SIG-M5 (cell line): ENCODE measurements at places on chromosomes 2 and 18.

- DNase-seq: no peak
Measured at GRCh38 chr2:142951190-142952007, 73.9 kb downstream of the KYNU start.

DNA sequence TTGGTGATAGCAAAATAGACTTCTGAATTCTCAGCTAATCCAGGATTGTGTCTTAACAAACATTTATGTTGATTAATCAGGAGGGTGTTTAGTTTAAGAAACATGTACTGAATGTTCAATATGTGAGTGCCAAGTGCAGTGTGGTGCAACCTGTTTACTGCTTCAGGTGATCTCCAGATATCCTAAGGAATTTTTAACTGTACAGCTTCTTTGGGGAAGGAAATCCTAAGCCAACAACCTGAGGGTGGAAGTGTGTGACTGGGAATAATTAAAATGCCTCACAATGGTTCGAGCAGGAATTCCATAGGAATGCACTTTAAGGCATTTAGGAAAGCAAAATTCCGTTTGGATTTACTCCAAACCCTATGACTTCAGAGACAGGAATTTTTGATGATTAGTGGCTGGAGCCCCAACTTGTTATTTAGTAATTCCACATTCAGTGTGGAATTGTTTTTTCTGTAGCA is 16.4 kb downstream of the CRIM1 start:
- no peak for DNase-seq

DNA sequence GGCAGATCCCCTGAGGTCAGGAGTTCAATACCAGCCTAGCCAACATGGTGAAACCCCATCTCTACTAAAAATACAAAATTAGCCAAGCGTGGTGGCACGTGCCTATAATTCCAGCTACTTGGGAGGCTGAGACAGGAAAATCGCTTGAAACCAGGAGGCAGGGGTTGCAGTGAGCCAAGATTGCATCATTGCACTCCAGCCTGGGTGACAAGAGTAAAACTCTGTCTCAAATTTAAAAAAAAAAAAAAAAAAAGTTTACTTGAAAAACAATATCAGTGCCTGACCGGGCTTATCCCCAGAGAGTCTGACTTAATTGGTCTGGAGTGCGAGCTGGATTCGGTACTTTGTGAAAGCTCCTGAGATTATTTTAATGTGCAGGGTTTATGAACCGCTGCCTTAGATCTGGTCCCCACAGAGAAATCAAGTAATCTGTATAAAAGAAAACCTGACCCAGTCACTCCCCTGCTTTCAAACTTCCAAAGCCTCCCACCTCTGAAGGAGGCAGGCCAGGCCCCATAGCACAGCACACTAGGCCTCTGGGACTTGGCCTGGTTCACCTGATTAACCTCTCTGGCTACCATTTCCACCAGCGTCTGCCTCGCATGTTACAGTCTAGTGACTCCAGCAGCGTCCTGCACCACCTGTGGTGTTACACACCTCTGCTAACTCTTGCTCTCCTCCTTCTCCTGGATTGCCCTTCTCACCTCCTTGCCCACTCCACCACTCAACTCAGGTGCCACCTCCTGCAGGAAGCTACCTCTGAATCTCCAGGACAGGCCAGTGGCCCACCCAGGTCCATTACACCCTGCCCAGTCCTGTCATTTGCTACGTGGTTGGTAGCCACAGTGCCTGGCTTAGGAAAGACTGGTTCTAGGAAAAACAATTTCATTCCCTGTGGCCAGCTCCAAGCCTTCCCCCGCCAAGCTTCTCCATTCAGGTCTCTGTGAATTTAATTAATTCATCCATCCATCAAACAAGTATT is 114.3 kb upstream of the PPP1CB start:
- no peak for DNase-seq

DNA sequence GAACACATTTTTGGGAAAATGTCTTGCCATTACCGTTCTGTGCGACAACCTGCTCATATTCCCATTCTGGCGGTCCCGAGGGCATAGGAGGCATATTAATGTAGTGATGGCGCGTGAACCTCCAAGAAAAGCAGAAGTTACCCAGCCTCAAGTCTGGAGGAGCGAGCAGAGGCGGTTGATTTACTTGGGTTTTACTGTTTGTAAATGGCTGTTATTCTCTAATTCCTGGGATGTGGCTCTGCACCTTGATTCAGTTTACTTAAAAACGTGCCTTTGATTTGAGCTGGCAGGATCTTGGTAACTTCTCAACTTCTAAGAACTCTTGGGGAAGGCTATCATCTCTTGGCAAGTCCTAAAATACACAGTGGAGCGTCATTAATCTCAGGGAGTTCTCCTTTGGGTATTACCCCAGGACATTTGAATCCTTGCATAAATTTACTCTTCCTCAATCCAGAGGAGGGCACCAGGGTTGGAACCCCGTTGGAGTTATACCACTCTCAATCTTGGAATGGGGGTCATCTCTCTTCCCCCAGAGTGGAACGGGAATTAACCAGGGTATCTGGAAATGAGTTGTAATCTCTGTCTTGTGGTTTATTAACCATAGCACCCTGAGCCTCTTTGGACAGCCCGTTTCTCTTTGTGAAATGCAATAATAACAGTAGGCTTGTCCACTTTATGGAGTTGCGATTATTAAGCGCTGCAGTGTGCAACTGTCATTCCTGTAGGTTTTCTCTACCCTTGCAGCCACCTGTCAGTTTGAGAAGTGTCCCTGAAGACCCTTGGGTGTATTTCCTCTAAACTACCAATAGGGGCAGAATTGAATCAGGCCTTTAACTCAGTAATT is 2.1 kb downstream of the HK2 start:
- peak; percentile 11 for DNase-seq

GRCh38 chr2:172877826-172878225 is 142.2 kb downstream of the RAPGEF4 start:
- DNase-seq: no peak

- DNase-seq: no peak
Measured at GRCh38 chr2:105502625-105503334, 103.9 kb upstream of the FHL2 start.

DNA sequence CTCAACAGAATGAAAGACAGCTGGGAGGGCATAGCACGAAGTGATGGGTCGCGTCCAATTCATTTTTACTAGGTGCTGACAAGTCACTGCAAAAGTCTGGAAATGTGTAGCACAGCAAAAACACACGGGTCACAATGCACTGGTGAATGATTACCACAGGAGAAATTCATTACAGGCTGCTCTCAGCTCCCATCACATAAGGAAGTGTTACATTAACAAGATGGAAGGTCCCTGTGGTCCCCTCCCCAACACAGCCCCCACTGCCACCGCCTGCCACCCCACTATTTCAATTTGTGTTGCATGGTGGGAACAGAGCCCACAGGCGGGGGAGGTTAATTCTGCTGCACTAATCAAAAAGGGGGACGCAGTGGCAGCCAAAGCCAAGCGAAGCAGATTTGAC is 122.8 kb downstream of the NRP2 start:
- DNase-seq: no peak
